NCI-H1417 treated with DMSO at 0.1 percent for 48 hours (cell line): ENCODE measurements at places on chromosomes 2 and 18.

GRCh38 chr2:130790804-130791616, 35.7 kb downstream of the AMER3 start:
- no peak for DNase-seq

- no peak for DNase-seq
These were observed 1919.9 kb upstream of the LRRTM1 start for GRCh38 chr2:82224301-82224940.

GRCh38 chr2:59195851-59196250, 954.7 kb upstream of the FANCL start:
- no peak for DNase-seq

DNA sequence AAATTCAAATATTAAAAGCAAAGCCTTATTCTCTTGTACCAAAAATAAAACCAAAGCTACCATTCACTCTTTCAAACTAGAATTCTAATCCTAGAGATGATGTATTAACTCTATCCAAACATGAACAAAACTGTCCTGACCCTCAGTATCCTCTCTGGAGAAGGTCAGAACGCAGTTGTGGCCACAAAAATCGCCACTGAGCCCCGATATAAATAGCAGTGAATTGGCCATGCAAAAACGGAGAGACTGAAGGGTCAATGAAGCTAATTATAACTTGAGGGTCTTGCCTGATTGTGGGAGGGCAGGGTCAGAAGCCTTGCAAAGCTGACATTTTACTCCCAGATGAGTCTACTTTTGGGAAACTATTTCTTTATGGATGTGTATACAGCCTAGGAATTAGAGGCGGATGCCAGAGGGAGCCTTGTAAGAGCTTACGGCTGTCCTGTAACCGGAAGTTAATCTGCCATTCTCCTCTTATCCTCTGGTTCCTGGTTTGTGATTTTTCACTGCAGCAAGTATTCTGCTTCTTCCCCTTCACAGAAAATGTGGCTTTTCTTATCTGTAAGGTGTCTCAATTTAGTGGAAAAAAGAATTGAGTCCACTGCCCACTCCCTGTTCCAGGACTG, 28.1 kb downstream of the CAVIN2 start:
- no peak for DNase-seq

GRCh38 chr2:238039151-238039550, 21.6 kb upstream of the SCLY start:
- DNase-seq: no peak

DNA sequence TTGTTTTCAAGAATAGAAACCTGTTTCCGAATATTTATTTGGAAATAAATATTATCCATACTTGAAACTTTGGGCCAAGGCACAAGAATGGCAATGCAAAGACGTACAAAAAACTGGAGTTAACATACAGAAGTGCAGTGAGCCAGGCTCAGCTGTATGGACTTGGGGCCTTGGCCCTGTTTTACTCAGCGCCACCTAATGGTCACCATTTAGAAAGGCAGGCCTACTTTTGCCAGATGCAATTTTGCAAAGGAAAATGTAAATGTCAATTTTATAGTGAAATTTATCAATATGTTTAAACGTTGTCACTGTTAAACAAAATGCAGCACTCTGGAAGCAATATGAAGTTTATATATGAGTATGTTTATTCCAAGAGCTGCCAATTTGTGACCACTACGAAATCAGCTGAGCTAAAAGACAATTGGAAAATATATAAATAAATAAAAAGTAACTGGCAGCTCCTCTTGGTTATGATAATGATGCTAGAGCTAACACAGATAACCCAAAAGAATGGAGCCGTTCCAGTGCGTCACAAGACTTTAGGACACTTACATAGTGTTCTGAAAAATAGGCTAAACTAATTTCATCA, 155.0 kb downstream of the ARHGAP15 start:
- DNase-seq: no peak

DNA sequence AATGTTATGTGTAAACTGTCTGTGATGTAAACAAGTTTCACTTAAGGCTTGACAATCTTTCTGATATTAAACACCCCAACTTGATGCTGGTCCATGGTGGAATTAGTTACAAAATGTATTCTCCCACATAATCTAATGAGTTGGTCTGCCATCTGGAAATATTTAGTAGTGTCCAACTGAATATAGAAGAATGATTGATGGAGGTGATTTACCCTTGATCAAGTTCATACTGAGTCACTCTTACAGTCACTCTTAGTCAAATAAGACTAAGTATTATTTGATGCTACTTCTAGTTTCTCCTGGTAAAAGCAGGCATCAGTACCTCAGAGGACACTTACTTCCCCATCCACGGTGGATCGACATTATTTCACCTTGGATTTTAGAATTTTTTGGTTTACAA, 198.1 kb downstream of the SATB2 start:
- DNase-seq: no peak
